OCI-LY7 (cell line): ENCODE measurements at places on chromosomes 6 and 20.

DNA sequence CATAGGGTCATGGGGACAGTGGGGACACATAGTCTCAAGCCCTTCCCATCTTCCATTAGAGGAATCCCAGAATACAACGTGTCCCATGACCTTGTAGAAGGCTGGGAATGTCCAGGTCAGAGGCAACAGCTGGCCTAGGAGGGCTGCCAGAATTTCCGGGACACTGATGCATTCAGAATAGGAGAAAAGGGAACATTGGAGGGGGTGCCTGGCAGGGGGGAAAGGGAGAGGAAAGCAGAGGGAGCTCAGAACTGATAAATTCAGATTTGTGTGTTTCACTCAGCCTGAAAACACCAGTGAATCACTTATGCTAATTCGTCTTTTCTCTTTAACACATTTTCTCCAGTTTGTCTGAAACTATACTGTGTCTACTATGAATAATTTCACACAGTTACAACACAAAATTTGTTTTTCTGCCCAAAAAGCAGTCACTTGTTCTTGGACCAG is 35.5 kb upstream of the BMP2 start:
- DNase-seq, result no peak

DNA sequence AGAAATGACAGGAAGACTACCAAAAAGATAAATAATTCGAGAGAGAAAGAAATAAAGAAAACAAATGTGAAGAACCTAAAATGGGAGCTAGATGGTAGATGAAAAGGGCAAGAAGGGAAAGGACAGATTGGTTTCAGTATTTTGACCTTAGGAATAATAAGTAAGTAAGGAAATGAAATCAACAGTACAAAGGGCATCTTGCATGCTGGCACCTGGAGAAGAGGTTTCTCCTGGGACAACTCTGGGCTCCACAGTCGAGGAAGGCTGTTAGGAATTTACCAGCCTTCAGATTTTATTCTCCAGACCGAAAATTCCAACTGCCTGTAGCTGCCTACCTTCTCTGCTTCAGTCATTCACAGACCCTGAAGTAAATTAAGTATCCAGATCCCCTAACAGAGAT is 80.5 kb downstream of the SMLR1 start:
- DNase-seq, result no peak

GRCh38 chr20:8946036-8946940 is 122.6 kb upstream of the PLCB4 start:
- no peak for DNase-seq

- peak; percentile 60 for DNase-seq
These were observed 770 bp downstream of the TCF19 start for GRCh38 chr6:31158863-31159855.

GRCh38 chr6:149246691-149247384 is 70.7 kb upstream of the TAB2 start:
- peak; percentile 78 for DNase-seq

DNA sequence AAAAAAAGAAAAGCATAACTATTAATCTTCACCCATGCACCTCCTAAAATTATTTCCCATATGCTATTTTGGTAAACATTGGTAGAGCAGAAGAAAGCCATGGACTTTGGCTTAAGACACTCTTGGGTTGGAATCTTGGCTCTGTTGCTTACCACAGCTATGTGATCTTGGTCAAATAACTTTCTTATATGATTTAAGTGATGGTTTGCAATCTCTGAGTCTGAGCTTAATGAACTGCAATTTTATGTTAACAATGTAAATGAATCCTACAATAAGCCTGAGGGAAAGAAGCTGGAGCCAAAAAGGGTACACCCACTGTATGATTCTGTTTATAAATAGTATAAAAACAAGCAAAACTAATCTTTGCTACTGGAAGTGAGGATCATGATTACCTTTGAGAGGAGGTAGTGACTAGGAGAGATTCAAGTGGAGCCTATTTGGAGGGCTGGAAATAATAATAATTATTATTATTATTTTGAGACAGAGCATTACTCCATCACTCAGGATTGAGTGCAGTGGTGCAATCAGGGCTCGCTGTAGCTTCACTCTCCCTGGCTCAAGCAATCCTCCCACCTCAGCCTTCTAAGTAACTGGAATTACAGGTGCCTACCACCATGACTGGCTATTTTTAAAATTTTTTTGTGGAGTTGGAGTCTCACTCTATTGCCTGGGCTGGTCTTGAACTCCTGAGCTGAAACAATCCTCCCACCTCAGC is 34.5 kb downstream of the ABRACL start:
- DNase-seq, result no peak

- DNase-seq, result no peak
These were observed 36.2 kb downstream of the ARHGAP18 start for GRCh38 chr6:129673748-129674147.

- DNase-seq, result no peak
These were observed 97.3 kb downstream of the ANKRD60 start for GRCh38 chr20:58131151-58131550.

- peak; percentile 31 for DNase-seq
These were observed 374.1 kb upstream of the MANEA start for GRCh38 chr6:95203153-95203754.

- DNase-seq, result no peak
These were observed 59.4 kb upstream of the CITED2 start for GRCh38 chr6:139433631-139434419.

DNA sequence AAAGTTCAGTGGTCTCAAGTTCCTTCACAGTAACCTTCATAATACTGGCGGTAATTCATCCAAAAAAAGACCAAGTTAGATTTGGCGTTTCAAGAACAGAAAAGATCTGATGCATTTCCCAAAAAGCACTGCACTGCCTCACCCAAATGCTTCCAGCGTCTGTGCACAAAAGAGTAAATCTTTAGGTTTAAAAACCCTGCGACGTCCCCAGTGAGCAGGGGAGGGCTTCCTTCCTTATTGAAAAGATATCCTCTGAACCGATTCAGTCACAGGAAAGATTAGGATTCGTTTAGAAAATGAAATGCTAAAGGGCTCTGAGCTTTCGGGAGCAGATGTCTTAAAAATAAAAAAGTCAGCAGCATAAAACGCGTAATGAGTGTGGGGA is 654 bp downstream of the TBC1D7 start:
- DNase-seq, result peak; percentile 55

GRCh38 chr6:52365866-52366540 is 4.1 kb downstream of the PAQR8 start:
- no peak for DNase-seq

GRCh38 chr6:47133230-47134000 is 91.3 kb upstream of the ADGRF1 start:
- no peak for DNase-seq

- DNase-seq, result no peak
These were observed 8.8 kb upstream of the SUPT3H start for GRCh38 chr6:45386501-45386900.

- DNase-seq, result no peak
These were observed 15.5 kb upstream of the TPD52L1 start for GRCh38 chr6:125138083-125138482.

DNA sequence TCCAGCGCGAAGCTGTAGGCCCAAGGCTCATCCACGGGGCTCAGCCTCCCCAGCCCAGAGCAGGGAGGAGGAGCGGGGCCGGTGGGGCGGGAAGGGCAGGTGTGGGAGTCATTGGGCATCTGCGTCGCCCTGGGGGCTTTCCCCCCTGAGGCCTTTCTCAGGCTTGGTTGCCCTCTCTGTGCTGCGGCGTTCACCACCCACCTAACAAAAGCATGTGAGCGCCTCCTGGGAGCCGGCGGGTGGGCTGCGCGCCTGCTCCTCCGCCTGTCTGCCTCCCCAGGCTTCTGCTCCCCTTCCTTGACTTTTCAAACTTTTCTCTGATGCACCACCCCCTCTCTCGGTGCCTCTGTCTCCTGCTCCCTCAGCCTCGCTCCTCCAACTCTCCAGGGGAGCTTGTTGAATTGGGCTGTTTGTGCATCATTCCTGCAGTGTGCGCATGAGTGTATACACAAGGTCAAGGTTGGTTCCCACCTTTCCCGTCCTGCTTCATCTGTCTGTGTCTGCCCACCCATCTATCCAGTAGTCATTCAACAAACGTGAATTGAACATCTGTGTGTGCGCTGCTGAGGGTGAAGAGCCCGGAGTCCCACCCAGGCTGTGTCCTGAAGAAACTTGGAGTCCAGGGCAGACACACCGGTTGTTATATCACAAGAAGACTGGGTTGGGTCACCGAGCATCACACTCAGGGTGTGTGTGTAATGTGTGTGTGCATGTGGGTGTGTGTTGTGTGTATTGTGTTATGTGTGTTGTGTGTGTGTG is 82.4 kb upstream of the NNAT start:
- no peak for DNase-seq

DNA sequence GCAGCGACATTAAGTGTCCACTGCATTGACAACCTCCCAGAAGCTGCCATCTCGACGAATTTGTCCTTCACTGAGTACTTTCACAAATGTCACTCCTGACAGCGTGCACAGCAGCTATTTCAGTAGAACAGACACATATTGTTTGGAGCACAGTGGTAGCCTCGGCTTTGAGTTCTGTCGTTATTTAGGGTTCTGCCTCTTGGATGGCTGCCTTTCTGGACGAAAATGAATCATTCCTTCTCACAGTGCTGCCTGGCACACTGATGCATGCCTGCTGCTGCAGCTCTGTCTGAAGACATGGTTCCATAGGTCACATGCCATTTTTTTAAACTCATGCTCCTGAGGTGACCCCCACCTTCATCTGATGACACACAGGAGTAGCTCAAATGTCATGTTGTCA is 477.0 kb downstream of the C6orf118 start:
- DNase-seq, result no peak

GRCh38 chr6:150764334-150765066 is 101.0 kb upstream of the MTHFD1L start:
- DNase-seq, result no peak

- DNase-seq, result no peak
These were observed 29.9 kb upstream of the PREP start for GRCh38 chr6:105432797-105433196.

DNA sequence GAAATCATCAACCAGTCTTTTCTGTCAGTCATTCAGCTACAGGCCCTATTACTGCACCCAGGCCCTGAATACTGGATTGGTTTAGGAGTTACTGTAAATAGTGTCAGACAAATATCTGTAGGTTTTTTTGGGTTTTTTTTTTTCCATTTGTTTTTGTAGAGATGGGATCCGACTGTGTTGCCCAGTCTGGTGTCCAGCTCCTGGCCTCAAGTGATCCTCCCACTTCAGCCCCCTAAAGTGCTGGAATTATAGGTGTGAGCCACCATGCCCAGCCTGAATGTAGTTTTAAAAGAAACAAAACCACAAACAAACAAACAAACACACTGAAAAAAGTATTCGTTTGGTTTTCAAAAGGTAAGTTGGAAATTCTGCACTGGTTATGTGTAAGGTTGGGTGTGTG is 39.6 kb downstream of the DZANK1 start:
- DNase-seq, result no peak

DNA sequence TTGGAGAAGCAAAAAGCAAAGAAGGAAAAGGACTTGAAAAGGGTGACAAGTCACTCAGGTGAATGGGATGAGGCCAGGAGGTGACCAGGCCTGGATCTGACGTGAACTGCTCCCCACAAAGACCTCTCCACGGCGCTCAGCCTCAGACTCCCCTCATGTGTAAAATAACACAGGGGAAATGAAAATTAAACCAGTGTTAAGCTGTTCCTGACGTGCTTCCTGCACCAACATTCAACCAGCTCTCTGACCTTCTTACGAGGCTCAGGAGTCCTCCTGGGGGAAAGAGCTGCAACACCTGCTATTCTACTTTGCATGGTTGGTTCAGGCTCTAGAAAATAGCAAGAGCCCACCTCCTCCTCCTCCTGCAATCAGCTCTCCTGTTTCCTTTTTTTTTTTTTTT is 256.7 kb downstream of the ATXN1 start:
- DNase-seq, result no peak

GRCh38 chr20:49526056-49526455 is 41.9 kb downstream of the PTGIS start:
- DNase-seq, result no peak

GRCh38 chr20:44491635-44492395 is 16.1 kb downstream of the TTPAL start:
- DNase-seq, result no peak

DNA sequence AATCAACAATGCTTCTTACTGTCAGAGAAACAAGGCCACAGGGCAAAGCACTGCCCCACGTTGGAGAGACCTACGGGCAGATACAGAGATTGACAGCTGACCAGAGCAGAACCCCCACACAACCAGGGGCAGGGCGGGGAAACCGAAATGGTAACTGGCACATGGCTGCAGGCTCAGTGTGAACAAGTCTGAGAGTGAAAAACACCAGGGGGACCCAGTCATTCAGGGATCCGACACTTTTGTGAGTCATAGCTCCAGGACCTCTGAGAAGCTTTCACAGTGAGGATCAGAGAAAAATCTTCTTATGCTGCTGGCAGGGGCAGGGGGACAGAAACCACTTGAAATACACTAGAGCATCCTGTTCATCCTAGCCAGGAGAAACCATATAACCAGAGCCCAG is 254.2 kb downstream of the C6orf118 start:
- DNase-seq, result no peak

DNA sequence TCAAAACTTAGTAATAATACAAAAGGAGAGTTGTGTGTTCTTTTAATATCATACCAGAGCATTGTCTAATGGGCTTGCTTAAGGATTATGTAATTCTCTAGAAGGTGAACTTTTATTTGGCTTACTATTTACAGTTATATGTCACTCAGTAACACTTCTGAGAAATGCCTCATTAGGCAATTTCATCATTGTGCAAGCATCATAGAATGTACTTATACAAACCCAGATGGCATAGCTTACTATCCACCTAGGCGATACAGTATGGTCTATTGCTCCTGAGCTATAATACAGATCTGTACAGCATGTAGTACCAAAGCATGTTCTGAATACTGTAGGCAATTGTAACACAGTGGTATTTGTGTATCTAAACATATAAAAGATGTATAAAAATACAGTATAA is 340.1 kb downstream of the PHF3 start:
- no peak for DNase-seq

DNA sequence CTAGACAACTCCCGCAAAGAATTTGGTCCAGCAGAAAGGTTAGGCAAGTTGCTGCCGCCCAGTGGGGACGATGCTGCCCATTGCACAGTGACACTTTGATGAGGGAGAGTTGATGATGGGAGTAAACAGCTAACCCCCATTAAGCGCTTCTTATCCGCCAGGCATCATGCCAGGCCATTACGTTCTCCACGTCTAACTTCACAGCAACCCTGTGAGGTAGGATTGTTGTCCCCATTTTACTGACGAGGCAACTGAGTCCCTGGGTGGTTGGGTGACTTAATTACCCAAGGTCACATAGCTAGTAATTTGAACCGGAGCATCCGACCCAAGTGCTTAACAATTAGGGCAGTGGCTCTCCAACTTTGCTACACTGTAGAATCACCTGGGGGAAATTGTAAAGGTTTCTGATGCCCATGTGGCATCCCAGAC is 738 bp downstream of the RALGAPB start:
- peak; percentile 16 for DNase-seq

GRCh38 chr6:25014791-25015560 is 79.2 kb upstream of the RIPOR2 start:
- DNase-seq, result peak; percentile 56
